ENCODE measurements at places on chromosomes 11 and 22.

DNA sequence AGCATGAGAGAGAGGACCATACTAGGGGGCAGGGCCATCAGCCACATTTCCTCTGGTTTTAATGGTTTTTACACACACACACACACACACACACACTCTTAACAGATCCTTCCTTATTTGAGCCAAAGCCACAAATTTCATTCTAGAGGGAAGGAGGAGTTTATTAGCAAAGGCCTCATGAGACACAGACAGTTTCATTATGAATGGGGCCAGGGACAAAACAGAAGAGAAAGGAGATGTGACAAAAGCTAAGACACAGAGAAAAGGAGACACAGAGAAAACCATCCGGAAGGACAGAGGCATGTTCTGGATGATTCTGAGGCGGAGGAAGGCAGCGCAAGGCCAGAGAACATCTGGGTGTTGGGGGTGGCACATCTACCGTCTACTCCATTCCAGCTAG is 32.2 kb upstream of the ARFGAP3 start:
- DNase-seq: no peak

DNA sequence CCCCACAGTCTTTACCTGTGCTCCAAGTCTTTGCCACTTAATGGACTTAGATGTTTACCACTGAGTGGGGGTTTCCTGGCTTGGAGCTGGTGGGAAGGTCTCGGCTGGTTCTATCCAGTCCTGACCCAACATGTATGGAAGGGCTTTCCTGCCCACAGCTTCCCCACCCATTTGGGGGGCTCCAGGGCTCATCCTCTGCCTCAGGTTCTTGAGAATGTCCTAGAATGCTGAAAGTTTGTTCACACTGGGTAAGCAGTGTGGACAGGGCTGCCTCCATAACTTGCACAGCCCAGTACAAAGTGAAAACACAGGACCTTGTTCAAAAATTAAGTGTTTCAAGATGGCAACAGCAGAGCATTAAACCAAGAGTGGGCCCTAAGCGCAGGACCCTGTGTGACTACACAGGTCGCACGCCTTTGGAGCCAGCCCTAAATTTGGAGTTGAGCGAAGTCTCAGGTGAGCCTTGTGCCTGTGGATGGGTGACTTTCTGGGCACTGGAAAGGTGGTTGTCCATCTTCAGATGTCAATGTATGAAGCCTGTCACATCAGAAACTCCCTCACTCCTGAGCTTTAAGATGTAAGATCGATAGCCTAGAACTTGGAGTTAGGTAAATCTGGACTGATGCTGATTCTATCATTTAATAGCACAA is 72.7 kb upstream of the NARS2 start:
- peak; percentile 53 for DNase-seq

DNA sequence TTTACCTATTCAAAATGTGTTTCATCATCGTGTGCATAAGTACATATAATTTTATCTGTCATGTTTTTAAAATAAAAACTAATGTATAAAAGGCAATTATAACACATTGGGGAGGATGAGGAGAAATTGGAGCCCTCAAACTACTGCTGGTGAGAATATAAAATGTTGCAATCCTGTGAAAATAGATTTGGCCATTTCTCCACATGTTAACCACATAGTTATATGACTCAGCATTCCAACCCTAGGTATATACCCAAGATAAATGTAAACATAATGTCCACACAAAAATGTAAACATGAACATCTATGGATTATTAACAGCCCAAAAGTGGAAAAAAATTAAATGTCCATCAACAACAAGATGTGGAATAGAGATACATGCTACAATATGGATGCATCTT is 928.0 kb upstream of the FAT3 start:
- DNase-seq: no peak

GRCh38 chr22:41380993-41381328 is 781 bp upstream of the TEF start:
- peak; percentile 85 for DNase-seq

DNA sequence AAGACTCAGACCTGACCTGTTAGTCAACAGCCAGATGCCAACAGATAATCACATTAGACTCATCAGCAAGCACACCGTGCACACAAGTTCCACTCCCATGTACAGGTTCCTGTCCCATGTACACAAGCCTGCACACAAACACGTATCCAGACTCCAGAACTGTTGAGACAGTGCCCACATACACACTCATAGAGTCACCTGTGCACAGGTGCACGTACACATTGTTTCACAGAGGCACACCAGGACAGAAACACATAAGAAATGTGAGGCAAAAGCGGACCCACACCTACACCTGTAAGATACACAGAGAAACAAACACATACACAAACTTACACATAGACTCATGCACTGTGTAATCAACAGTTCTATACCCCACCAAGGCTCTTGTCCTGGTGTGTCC is 2.7 kb upstream of the ZNF74 start:
- DNase-seq: peak; percentile 68

DNA sequence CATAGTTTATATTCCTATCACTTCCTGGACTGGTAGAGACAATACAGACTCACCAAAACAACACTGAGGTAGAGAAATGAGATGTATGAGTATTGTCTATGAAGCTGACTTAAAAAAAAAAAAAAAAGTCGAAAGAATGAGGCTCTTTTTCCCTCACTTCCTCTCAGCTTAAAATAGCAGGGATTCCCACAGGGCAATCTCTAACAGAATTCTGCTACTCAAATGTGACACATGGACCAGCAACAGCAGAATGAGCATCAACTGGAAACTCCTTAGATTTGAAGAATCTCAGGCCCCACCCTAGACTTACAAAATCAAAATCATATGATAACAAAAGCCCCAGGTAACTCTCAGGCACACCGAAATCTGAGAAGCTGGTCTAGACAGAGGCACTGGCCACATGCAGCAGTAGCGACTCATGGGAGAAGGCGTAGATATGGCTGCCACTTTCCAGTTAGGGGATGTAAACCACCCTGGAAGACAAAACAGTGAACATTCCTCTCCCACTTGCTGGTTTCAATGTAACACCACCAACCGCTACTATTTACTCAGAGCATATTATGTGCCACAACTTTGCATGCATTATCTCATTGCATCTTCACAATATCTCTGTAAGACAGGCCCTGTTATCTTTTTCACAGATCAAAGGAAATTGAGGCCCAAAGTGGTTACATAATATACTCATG is 128.0 kb downstream of the RBFOX2 start:
- no peak for DNase-seq

GRCh38 chr11:75547617-75548058 is 14.4 kb upstream of the SERPINH1 start:
- DNase-seq: no peak

DNA sequence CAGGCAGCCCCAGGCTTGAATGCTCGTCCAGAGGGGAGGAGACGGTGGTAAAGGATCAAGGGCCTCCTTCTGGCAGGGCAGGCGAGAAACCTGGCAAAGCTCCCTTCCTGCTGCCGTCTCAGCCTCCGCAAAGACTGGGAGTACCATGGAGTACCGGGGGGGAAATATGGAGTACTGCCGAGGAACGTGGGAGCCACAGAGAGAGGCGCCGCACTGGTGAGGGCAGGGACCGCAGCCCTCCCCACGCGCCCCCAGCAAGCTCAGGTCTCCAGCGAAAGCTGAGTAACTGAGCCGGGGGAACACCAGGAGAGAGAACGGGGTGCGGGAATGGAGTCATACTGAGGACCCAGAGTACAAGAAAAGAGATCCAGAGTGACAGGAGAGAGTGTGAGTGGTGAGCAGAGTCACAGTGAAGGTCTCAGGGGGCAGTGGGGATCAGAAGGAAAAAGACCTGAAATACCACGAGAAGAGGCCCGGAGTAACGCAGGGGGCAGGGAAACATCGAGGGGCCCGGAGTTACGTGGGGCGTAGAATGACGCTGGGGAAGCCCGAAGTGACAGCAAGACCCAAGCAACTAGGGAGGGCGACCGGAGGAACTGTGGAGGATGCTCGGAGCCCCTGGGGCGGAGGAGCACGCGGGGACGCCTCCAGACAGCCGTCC is 740 bp downstream of the EML3 start:
- DNase-seq: peak; percentile 90

DNA sequence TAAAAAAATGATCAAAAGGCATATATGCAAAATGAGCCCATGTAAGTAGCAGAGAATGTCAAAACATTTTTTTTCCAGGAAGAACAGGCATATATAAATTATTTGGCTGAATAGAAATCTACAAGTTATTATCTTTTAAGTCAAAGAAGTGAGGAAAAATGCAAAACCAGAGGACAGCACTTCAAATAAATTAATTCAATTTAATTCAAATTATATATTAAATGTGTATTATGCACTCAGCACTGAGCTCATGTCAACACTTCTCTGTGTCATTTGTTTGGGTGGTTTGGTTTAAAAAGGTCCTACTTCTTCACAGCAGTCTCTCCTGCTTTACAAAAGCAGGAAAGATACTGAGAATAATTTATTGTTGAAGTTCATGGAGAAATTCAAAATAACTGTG is 41.9 kb upstream of the PDGFD start:
- no peak for DNase-seq

DNA sequence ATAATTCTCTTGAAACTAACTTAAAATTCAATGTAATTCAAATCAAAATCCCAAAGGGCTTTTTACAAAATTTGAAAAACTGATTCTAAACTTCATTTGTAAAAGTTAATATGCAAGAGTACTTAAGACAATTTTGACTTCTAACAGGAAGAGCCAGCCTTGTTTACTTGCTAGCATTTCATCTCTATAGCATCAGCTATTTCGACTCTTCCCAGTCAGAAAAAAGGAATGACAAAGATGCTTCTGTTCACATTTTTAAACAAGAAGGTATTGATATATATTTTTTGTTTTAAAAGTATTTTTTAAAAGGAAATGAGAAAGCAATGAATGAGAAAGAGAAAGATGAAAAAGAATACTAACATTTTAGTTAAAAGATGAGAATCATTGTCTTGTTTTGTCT is 16.4 kb downstream of the SLN start:
- DNase-seq: no peak

- DNase-seq: peak; percentile 70
Measured at GRCh38 chr22:48753381-48753730, 1074.3 kb downstream of the BRD1 start.

GRCh38 chr22:47310601-47311000 is 548.2 kb downstream of the TBC1D22A start:
- DNase-seq: no peak

- peak; percentile 17 for DNase-seq
Measured at GRCh38 chr22:47259990-47260389, 497.5 kb downstream of the TBC1D22A start.

- DNase-seq: peak; percentile 83
Measured at GRCh38 chr11:73271936-73272679, at the start of gene P2RY6. TSS of gene P2RY6 (plus strand) at chr11:73272338. CDS start at chr11:73296519, 24,181 bp downstream.

GRCh38 chr11:29208117-29208516 is 808.7 kb downstream of the KCNA4 start:
- DNase-seq: no peak

GRCh38 chr11:94185416-94186084 is 56.9 kb downstream of the PANX1 start:
- no peak for DNase-seq

DNA sequence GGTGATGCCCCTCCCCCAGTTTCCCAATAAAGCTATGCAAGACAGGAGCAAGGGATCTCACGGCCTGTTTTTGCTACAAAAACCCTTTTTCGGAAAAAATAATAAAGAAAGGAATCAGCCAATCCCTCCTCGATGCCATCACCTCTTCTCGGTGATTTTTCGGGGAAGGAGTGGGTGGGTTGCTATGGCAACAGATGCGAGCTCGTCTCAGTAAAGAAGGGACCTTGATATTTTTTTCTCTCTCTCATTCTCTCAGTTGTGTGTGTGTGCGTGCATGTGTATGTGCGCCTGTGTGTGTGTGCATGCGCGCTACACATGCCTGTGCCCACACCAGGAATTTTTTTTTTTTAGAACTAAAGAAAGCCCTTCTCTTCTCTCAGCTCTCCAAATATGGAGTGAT is 3.8 kb upstream of the NPAS4 start:
- DNase-seq: no peak

DNA sequence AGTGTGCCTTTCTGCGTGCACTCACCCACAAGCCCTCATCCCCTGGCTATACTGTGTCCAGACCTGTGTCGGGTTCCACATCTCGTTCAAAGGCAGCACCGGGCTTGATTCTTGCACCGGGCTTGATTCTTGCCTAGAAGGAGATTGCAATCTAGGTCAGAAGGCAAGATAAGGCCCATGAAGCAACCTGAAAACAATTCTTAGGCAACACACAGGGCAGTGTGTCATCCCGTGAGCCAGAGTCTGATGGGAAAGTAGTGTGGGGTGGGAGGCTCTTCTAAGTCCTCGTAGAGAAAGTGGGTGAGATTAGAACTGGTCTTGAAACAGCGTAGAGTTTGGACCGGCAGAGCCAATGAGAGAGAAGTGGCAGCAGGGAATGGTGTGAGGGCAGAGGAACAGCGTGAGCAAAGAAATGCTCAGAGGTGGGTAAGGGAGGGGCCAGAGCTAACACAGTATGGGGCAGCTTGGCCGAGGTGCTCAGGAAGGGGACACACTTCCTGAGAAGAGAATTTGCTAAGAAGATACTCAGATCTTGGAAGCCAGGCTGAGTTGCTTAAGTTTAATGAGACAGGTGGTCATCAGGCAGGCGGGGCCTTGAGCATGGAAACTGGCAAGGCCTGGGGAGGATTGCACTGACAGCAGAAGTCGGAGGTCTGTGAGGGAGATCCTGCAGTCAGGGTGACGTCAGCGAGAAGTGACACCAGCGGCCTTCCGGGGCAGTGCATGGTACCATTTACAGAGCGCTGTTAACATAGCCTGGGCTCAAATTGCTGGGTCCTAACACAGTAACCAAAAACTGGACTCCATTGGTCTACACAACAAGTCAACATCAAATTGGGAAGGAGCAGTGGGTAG is 40.7 kb upstream of the DKK3 start:
- peak; percentile 74 for DNase-seq

DNA sequence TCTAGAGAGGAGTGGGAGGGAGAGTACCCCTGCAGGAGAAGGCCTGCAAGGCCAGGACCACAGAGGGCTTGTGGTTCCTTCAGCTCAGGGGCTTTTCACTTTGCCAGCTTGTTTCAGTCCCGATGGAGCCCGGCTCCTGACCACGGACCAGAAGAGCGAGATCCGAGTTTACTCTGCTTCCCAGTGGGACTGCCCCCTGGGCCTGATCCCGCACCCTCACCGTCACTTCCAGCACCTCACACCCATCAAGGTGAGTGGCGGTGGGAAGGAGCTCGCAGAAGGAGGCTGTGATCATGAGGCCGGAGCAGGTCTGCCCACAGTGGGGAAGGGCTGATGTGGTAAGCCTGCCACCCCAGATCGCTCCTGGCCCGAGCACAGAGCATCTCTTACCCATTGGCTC is 13.5 kb downstream of the ACP2 start:
- DNase-seq: no peak

Measured in lower leg skin (tissue), 4 donors.